ENCODE measurements at places on chromosomes 16 and 17.

- no peak for DNase-seq
Observed at GRCh38 chr17:77306048-77306789, 165.4 kb downstream of the SEC14L1 start.

GRCh38 chr17:44827863-44828262 lies 2.2 kb downstream of the GJC1 start:
- no peak for DNase-seq

- DNase-seq, result no peak
Observed at GRCh38 chr17:16108386-16108785, 106.9 kb downstream of the NCOR1 start.

DNA sequence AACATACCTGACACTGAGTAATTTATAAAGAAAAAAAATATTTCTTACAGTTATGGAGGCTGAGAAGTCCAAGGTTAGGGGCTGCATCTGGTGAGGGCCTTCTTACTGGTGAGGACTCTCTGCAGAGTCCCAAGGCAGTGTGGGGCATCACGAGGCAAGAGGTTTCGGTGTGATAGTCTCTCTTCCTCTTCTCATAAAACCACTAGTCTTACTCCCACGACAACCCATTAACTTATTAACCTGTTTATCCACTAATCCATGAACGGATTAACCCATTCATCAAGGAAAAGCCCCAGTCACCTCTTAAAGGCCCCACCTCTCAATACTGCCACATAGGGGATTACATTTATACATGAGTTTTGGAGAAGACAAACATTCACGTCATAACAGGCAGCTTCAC lies 20.1 kb downstream of the CIITA start:
- no peak for DNase-seq

DNA sequence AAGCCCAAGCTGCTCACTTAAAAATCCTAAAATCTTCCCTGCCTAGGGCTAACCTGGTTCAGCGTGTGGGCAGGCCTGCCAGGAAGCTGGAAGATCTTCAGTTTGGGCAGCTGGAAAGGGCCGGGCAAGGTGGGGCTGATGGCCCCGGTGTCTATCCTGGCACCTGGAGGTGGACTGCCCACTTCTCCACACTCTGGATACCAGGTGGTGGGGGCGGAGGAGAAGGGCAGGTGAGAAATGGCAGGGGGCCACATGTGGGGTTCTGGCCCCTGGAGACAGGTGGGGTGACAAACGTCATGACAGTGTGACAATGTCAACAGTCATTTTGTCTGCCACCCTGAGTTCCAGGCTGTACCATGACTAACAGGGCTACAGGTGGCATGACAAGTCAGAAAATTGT lies 78.5 kb upstream of the C16orf82 start:
- no peak for DNase-seq

All from activated CD8-positive, alpha-beta memory T cell treated with anti-CD3 and anti-CD28 coated beads for 1 hour (primary cell).